Activated CD4-positive, alpha-beta T cell treated with anti-CD3 and anti-CD28 coated beads, Interleukin-2, amount 50 U/mL, for 4 hours (primary cell): ENCODE measurements at places on chromosomes 5 and 9.

DNA sequence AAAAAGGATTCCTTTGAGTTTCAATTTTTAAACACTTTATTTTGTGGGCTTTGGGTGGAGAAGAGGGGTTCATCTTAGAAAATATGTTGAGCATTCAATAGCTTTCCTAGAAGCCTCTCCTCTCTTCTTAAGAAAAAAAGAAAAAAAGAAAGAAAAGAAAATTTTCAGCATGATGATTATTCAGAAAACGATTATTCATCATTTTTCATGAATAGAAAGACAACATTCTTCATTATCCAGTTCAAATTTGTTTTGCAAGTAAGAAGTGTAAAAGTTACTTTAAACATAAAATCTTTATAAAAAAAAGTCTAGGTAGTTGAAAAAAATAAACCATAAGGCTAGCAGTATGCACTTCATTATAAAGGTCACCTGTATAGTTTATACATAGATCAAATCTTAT, 636.5 kb downstream of the IRX1 start:
- DNase-seq: no peak

GRCh38 chr5:62576570-62577170, 1.9 kb upstream of the LRRC70 start:
- DNase-seq: no peak

DNA sequence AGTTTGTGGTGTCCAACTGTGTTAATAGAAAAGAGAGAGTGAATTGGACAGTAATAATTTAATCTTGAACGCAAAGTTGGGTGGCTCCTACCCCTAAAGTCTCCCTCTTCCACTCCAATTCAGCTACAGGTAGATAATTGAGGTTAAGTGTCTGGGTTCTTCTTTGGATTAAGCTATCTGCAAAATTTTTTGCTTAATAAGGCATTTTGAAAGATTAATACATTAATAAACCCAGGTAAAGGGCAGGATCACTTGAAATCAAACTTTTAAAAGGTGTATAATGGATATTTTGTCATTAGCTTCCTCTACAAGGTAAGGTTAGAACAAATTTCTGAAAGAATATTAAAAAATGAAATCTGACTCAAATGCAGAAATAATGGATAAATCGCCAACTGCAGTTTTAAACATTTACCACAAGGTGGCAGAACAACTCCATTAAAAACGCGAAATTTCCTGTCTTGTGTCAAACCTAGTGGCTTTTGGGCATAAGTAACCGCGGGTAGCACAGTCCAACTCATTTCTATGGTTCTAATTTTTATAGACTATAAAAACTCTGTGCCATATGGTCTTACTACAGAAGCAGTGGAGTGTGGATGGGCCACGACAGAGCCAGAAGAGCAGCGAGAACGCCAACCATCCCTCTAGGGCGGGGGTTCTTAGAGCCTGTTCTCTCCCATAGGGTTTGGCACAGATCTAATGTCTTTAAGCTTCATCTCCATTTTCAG, 276.5 kb downstream of the ARHGEF28 start:
- no peak for DNase-seq

- DNase-seq: no peak
These were observed 89.1 kb upstream of the SPDL1 start for GRCh38 chr5:169494383-169494935.

DNA sequence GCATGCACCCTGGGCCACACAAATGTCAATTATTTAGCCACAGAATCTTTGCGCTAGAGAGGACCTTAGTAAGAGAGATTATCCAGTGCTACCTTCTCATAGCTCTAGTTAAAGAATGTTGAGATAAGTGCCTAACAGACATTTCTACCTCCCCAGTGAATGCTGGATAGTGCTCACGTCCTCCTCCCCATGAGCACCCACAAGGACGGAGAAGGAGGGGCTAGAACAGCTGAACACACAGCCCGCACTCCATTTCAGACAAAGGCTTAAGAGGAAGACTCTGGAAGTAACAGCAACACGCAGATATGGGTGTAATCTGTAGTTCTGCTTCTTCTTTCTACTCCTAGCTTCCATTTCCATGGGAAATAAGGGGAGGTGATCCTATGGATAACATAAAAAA, 120.5 kb downstream of the FEM1C start:
- no peak for DNase-seq

DNA sequence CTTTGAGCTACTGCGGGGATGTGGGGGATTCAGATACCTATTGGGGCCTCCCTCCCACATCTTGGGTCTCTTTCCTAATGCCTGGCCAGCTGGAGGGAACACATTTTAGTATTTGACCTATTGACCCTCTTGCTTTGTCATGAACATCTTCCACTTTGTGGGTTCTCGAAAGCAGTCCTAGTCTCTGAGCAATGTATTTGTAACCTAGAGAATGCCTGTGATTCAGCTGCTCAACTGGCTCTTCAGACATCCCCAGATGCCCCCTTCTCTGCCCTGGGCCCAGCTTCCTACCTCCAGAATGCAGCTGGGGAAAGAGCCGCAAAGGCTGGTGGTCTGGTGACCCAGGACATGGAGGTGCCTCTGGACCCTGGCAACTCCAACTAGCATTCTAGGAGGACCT, 32.2 kb downstream of the APTX start:
- DNase-seq: no peak

DNA sequence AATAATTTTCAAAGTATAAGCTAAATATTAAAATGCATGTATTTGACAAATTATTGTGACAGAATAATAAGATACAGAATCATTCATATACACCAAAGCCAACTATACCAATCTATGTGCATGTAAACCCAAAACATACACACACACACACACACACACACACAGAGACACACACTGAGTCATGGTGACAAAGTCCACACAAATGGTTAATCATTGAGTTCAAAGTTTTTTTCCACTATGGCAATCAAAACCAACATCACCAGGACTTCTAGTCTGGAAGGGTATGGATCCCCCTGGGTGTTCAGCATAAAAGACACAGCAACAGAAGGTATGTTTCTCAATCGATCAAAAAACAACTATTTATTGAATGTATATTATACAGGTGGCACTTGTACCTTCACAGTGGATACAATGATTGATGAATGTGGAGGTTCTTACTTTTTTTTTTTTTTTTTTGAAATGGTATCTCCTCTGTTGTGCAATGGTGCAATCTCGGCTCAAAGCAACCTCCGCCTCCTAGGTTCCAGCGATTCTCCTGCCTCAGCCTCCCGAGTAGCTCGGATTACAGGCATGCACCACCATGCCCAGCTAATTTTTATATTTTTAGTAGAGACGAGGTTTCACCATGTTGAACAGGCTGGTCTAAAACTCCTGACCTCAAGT, 137.0 kb downstream of the PDE4D start:
- no peak for DNase-seq

DNA sequence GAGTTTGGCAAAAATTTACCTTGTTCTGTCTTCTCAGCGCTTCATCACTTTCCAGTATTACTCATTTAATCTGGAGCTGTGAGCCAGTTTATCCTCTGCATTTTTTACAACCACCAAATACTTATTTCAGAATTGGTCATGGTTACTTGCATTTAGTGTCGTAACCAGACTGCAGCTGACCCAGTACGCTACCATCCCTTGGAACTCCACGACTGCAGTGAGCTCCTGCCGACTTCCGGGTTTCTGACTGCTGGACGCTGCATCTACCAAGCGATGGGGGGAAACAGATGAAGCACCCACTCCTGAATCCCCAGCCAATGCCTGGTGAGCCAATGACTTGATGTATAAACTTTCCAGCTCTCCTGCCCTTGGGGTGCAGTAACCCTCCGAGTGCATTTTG, 174.4 kb upstream of the PRLR start:
- DNase-seq: no peak

GRCh38 chr5:80884929-80885328, 75.2 kb upstream of the RASGRF2 start:
- DNase-seq: no peak

DNA sequence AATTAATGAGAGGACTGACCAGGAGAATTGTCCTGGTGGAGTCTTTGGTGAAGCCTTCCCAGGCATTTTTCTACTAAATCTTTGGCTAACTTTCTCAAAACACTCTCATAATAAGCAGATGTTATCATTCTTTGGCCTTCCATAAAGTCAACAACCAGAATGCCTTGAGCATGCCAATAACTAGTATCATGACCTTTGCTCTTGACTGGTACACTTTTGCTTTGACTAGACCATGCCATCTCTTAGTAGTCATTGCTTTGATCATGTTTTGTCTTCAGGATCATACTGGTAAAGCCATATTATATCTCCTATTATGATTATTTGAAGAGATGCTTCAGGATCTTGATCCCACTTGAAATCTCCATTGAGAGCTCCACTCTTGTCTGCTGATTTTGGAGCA, 506.9 kb downstream of the ELAVL2 start:
- DNase-seq: no peak

DNA sequence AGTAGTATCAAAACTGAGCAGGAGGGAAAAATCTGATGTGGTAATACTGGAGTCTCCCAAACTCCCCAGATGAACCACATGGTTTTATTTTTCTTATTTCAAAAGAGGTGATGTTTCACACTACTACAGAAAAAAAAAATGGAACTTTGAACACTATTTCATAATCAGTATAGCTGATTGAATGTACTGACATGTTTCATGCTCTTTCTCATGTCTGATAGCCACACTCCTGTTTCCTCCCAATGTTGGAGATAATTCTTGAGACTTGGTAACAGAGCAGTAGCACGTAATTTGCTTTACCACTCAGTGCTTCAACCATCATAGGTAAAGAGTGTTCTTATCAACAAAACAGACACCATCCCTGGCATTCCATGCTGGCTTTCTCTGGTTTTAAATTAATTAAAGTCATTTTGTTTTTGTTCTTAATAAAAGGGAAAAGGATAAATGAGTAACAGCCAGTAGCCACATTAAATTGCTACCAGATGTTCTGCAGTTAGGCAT, 85.2 kb downstream of the MUSK start:
- DNase-seq: no peak

DNA sequence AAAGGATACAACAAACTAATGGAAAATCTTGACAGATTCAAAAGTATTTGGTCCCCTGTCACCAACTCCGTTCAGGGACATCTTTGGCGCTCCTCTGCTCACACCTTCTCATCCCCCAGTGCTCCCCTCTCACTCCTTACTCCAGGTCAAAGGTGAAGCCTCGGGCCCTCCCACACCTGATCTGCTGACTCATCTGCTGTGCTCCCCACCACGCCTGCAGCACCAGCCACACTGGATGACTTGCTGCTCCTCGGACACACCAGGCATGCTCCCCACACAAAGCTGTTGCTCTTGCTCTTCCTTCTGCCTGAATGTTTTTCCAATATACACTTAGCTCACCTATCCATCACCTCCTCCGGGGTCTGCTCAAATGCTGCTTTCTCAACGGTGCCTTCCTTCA, 123.4 kb downstream of the ESM1 start:
- no peak for DNase-seq

DNA sequence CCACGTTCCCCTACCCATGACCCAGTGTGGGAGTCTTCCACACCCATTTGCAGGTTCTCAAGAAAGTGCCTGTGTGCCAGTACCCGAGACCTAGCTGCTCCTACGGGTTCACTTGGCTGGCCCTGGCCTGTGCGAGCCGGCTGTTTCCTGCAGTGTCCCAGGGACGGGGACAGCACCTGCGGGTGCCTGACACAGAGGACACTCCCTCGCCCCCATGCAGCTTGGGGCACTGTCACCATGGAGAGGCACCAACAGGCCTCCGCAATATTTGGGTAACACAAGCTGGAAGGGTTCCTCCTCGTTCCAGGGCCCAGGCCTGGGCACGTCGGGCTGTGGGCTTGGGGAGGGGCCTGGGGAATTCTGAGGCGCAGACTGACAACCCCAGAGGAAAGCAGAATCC, 41.4 kb downstream of the DUSP1 start:
- DNase-seq: no peak

DNA sequence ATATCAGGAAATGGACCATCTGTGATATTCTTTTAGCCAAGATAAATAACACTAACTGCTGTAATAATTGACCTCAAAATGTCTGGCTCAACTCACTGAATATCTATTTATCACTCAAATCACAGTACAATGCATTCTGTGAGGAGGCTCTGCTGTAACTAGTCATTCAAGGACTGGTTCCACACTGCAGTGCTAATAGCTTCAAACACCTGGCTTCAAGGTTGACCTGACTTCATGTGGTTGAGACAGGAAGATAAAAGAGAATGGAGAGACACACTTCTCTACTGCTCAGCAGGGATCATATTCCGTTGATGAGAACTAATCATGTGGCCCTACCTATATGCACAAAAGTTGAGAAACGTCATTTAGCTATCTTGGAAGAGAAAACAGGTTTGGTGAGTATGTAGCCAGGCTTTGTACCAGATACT, 3.4 kb upstream of the RHOBTB3 start:
- no peak for DNase-seq

GRCh38 chr5:11043881-11044280, 282.8 kb upstream of the DAP start:
- no peak for DNase-seq

DNA sequence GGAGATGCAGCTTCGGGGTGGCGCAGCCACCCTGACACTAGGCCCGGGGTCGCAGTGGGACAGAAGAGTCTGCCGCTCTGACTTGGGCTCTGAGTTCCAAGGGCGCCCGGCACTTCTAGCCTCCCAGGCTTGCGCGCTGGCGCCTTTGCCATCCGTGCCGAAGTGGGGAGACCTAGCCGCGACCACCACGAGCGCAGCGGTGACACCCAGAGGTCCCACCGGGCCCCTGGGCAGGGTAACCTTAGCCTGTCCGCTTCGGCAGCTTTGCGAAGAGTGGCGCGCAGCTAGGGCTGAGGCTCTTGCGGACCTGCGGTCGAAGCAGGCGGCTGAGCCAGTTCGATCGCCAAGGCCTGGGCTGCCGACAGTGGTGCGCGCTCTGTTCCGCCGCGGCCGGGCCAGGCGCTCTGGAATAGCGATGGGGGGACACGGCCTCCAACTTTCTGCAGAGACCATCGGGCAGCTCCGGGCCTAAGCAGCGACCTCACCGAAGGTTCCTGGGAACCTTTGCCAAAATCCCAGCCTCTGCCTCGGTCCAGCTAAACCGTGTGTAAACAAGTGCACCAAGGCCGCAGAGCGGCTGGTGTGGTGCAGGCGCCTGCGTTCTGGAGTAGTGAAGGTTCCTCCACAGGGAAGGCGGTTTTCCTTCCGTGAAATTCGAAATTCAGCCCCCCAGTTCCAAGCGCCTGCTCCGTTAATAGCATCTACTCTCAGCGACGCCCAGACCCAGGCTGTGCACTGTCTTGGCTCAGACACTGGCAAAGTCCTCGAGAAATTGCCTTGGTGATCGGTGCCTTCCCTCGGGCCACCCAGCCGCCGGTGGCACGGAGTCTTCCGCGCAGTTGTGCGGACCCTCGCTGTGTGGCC, 7.4 kb downstream of the TLX3 start:
- no peak for DNase-seq

- no peak for DNase-seq
These were observed 92.7 kb downstream of the TMC1 start for GRCh38 chr9:72614067-72614466.

GRCh38 chr9:25752398-25752797, 74.2 kb upstream of the TUSC1 start:
- DNase-seq: no peak
